Lung (tissue), 17 donors: ENCODE measurements at places on chromosomes 5 and 9. TPM values are rescaled to one million over a fixed set of nuclear protein-coding genes. Genes with fewer than 3 reads are reported as not detected.

POLE3 gene
- total RNA-seq: 25.9 TPM

- peak; percentile 63 for DNase-seq
- no peaks in the 10 kb centered on the region for H3K27me3 ChIP-seq
- H3K4me3 ChIP-seq: no peak overlapping the region
- no peaks in the 10 kb centered on the region for H3K4me1 ChIP-seq
- H3K27ac ChIP-seq: no peak overlapping the region
Observed at GRCh38 chr5:36507332-36507952, 99.0 kb upstream of the SLC1A3 start.

CENPH gene
- total RNA-seq: 4.2 TPM

CDC37L1 gene
- total RNA-seq: 30.7 TPM

GRCh38 chr5:155598552-155598951, 585.0 kb downstream of the KIF4B start:
- DNase-seq: no peak
- H3K36me3 ChIP-seq: no peaks in the 10 kb centered on the region
- no peaks in the 10 kb centered on the region for H3K4me1 ChIP-seq
- no peaks in the 10 kb centered on the region for H3K27me3 ChIP-seq

- DNase-seq: no peak
- H3K27ac ChIP-seq: no peak overlapping the region
- no peak overlapping the region for H3K4me3 ChIP-seq
- no peaks in the 10 kb centered on the region for H3K27me3 ChIP-seq
Observed at GRCh38 chr5:95993266-95993665, 31.6 kb upstream of the ELL2 start.
